ENCODE measurements at places on chromosomes 6 and 20.

DNA sequence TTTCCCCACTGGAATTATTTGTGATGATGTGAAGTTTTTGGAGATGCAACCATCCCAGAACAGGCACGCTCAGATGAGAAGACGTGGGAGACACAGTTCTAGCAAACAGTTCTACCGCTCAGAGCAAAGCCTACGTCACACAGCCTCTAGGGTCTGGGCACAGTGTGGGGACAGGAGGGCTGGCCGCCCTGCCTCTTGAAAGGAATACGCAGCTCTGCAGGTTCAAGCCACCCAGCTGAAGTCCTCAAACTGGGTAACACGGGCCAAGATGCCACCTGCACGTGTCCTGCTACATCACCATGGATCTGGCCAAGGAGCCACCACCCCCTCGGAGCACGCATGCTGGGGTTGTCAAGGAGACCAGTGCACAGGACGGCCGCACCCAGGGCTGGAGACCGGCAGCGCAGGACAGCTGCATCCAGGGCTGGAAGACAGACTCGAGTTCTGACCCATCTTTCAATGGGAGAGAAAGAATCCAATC lies 75.0 kb downstream of the NOL4L start:
- DNase-seq, result no peak

DNA sequence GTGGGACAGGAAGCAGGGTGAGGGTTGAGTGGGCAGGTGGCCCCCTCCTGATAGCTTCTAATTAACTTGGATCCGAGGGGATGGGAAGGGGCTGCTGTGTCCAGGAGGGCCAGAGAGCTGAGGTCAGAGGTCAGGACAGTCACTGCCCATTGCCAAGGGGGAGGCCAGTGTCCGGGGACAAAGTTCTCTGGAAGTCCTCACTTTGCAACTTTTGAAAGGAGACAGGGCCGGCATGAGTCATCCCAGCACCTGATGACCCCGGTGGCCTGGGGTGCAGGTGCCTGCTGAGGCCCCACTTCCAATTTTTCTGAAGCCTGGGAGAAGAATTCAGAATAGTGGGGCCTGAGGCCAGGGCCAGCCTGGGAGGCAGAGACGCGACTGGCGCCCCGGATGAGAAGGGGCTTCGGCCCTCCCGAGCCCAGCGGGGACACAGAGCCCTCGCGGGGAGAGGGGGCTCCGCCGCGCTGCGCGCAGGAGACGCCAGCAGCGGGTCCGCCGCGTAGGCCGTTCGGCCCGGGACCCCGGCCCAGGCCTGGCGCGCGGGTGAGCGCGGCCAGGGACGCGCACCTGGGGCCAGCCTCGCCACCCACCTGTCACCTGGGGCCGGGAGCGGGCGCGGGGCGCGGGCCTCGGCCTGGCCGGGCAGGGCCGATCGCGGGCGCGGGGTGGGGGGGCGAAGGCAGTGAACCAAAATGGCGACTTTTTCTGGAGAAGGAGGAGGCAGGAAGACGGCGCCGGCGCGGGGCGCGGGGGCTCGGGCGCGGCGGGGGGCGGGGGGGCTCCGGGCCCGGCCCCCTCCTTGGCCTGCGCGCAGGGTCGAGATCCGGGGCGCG lies 586 bp downstream of the ZNF512B start:
- no peak for DNase-seq

- DNase-seq, result no peak
Measured at GRCh38 chr6:142162780-142163179, 15.7 kb downstream of the VTA1 start.

DNA sequence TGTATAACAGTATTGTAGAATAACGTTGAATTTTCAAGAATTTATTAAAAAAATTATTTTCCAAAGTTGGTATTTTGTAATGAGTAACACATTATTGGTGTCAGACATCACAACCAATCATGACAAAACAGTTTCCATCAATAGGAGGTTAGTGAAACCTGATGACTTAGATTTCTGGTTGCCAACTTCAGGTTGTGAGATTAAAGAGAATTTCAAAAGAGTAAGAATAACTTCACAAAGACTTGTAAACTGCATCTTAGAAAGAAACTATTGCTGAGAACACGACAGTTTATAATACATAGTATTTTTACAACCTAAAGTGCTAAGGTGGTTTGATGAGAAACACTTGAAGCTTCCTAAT lies 159.2 kb upstream of the ARG1 start:
- DNase-seq, result no peak

GRCh38 chr6:16331384-16332174 lies 93.2 kb downstream of the GMPR start:
- DNase-seq, result peak; percentile 40

All from stimulated activated CD4-positive, alpha-beta T cell treated with anti-CD3 and anti-CD28 coated beads, TNF-alpha, amount 100 ng/mL, for 48 hours (primary cell).